ENCODE measurements at places on chromosomes 4 and X. TPM values are rescaled to one million over a fixed set of nuclear protein-coding genes. Genes with fewer than 3 reads are reported as not detected.

Gene CCNB3
- total RNA-seq = not detected

DNA sequence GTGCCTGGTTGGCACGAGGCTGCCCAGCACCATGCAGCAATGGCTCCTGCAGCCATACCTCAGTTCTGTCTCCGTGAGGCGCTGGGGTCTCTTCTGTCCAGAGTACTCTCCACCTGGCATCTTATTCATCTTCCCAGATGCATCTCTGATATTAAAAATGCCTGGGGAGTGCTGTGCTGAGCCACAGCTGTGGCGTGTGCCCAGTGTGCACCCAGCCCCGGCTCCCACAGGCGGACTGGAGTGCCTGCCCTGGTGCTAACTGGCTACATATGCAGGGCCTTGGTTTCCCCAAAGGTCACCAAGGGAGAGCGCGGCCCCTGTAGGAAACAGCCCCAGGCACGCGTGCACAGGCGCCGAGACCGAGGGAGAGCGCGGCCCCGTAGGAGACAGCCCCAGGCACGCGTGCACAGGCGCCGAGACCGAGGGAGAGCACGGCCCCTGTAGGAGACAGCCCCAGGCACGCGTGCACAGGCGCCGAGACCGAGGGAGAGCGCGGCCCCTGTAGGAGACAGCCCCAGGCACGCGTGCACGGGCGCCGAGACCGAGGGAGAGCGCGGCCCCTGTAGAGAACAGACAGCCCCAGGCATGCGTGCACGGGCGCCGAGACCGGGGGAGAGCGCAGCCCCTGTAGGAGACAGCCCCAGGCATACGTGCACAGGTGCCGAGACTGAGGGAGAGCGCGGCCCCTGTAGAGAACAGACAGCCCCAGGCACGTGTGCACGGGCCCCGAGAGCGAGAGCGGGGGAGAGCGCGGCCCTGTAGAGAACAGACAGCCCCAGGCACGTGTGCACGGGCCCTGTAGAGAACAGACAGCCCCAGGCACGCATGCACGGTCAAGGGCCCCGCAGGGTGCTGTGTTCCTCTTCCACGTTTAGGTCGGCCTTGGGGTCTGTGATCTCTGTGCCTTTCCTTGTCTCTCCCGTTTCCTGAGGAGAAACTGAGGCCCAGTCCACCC, 14.5 kb downstream of the TMEM175 start:
- peaks cover 7% of the 10 kb centered on the region for H3K36me3 ChIP-seq
- no peak overlapping the region for H3K4me3 ChIP-seq
- DNase-seq = no peak
- no peak overlapping the region for H3K27ac ChIP-seq
- no peaks in the 10 kb centered on the region for H3K4me1 ChIP-seq

GRCh38 chr4:84780719-84781118, 185.8 kb downstream of the WDFY3 start:
- no peak overlapping the region for H3K4me3 ChIP-seq
- DNase-seq = no peak
- H3K36me3 ChIP-seq = peaks cover 32% of the 10 kb centered on the region
- H3K4me1 ChIP-seq = no peaks in the 10 kb centered on the region
- no peaks in the 10 kb centered on the region for H3K27me3 ChIP-seq

Gene ELF4
- total RNA-seq = 8.6 TPM

DNA sequence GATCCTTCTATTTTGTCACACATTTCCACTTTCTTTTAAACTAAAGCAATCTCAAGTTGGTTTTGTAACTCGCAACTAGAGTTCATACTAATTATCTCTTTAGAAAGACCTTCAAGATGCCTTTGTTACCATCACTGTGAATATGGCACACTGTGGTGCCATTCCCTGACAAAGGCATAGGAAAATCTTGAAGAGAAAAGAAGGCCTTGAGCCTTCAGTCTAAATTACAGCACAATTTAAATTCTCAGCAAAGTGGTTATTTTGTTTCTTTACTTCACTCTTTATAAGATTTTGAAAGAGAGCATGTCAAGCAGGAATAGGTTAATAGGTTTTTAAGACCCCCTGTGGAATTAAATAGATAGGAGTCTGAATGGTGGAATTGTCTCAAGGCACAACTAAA, 89.0 kb upstream of the BANK1 start:
- DNase-seq = no peak
- H3K4me1 ChIP-seq = no peaks in the 10 kb centered on the region
- no peaks in the 10 kb centered on the region for H3K27me3 ChIP-seq
- no peaks in the 10 kb centered on the region for H3K36me3 ChIP-seq

Gene GPR119
- total RNA-seq = not detected

DNA sequence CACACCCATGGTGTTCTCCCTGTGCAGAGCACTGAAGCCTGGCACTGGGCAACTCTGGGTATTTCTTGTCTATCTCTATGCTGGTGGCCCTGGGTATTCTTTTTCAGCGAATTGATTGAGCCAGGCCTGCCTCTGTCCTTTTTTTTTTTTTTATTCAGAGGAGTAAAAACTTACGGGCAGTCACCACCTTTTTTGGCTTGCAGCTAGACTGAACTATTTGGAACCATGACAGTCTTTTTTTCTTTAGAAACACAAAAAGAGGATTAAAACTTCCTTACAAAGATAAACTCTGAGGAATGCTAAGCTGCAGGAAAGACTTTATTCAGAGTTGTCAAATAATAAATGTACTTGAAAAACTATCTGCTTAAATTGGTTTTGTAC, 119.2 kb upstream of the STIM2 start:
- no peak overlapping the region for H3K27ac ChIP-seq
- no peaks in the 10 kb centered on the region for H3K27me3 ChIP-seq
- DNase-seq = no peak
- no peak overlapping the region for H3K4me3 ChIP-seq

DNA sequence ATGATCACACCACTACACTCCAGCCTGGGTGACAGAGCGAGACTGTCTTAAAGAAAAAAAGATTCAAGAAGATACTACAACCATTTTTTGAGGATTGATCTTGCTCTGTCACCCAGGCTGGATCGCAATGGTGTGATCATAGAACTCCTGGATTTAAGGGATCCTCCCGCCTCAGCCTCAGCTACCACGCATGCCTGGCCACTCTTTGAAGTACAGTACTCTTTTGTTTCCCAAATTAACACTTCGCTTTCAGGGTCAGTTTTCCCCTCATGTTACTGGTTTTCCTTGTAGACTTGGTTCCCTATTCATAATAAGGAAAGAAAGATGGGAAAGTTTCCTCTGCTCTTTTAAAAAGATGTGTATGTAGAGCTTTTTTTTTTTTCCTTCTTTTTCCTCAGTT, 34.3 kb downstream of the FHIP1A start:
- H3K27ac ChIP-seq = no peak overlapping the region
- DNase-seq = no peak
- H3K36me3 ChIP-seq = no peaks in the 10 kb centered on the region
- H3K27me3 ChIP-seq = no peaks in the 10 kb centered on the region
- H3K4me1 ChIP-seq = no peaks in the 10 kb centered on the region

Gene AVPR2
- 4.7 TPM for total RNA-seq

DNA sequence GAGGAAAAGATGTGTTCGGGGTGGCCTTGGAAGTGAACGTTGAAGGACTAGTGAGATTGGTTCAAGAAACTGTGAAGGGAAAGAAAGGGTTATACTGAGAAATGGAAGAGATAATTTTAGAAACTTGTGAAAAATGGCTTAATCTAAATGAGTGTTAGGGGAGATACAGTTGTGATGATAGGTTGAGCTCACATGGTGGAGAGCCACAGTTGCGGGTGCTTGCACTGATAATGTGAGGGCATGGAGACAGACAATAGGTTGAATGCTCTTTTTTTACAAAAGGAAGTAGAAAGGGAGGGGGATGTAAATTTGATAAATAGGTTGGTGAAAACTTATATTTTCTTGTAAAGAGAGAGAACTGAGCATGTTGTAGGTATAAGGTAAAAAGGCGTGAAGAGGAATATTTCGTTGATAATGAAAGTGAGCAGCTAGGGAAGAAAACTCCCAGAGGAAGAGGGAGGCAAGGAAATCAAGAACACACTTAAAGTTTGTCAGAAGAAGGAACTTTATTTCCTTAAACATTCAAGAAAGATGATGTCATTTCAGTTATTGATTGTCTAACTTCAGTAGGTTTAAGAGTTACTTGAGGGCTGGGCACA, 8.2 kb downstream of the AREG start:
- no peaks in the 10 kb centered on the region for H3K27me3 ChIP-seq
- no peak overlapping the region for H3K4me3 ChIP-seq
- no peak for DNase-seq
- H3K4me1 ChIP-seq = no peaks in the 10 kb centered on the region

Gene PABPC4L
- 1.3 TPM for total RNA-seq

GRCh38 chr4:48746608-48747362, 33.3 kb downstream of the FRYL start:
- no peak overlapping the region for H3K4me3 ChIP-seq

DNA sequence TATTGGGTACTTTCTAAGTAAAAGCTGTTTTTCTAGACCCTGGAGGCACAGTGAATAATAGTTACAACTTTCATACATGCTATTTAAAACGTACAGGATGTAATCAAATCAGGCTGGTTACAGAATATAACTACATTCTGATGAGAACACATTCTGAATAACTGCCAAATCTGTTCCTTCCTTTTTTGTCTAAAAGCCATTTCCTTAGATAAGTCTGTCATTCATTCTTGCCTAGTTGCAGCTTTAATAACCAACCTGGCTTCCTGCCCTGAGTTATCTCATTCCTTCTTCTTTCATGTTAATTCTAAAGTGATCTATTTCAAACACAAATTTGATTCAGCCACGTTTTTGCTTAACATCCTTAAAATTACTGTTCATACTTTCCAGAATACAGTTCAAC, 189.7 kb upstream of the ITM2A start:
- no peak for DNase-seq
- no peaks in the 10 kb centered on the region for H3K4me1 ChIP-seq
- H3K27ac ChIP-seq = no peak overlapping the region
- no peaks in the 10 kb centered on the region for H3K36me3 ChIP-seq
- H3K4me3 ChIP-seq = no peak overlapping the region
- H3K27me3 ChIP-seq = no peaks in the 10 kb centered on the region

Gene CTAG1A
- not detected for total RNA-seq

Gene TRPC5OS
- total RNA-seq = 0.15 TPM

- no peak overlapping the region for H3K27ac ChIP-seq
- H3K4me1 ChIP-seq = no peaks in the 10 kb centered on the region
- H3K4me3 ChIP-seq = no peak overlapping the region
- no peaks in the 10 kb centered on the region for H3K27me3 ChIP-seq
- H3K36me3 ChIP-seq = peaks cover 37% of the 10 kb centered on the region
- no peak for DNase-seq
Observed at GRCh38 chr4:5799406-5799805, 88.4 kb downstream of the EVC start.

GRCh38 chr4:114263233-114263632, 283.8 kb upstream of the ARSJ start:
- H3K36me3 ChIP-seq = no peaks in the 10 kb centered on the region
- H3K27me3 ChIP-seq = no peaks in the 10 kb centered on the region
- H3K27ac ChIP-seq = no peak overlapping the region
- no peak for DNase-seq

Gene MAGED4B
- total RNA-seq = 3.4 TPM

Gene VEGFC
- total RNA-seq = 6.4 TPM

Gene BMPR1B
- total RNA-seq = 0.82 TPM

Gene GBA3
- not detected for total RNA-seq

Gene LINC00632
- total RNA-seq = 34.1 TPM

Gene TACR3
- total RNA-seq = not detected

Gene NPFFR2
- not detected for total RNA-seq

- no peak overlapping the region for H3K27ac ChIP-seq
- no peak overlapping the region for H3K4me3 ChIP-seq
- no peaks in the 10 kb centered on the region for H3K36me3 ChIP-seq
- DNase-seq = no peak
Observed at GRCh38 chr4:154485127-154485773, 6.3 kb downstream of the DCHS2 start.

Gene PTPN13
- 12.1 TPM for total RNA-seq

DNA sequence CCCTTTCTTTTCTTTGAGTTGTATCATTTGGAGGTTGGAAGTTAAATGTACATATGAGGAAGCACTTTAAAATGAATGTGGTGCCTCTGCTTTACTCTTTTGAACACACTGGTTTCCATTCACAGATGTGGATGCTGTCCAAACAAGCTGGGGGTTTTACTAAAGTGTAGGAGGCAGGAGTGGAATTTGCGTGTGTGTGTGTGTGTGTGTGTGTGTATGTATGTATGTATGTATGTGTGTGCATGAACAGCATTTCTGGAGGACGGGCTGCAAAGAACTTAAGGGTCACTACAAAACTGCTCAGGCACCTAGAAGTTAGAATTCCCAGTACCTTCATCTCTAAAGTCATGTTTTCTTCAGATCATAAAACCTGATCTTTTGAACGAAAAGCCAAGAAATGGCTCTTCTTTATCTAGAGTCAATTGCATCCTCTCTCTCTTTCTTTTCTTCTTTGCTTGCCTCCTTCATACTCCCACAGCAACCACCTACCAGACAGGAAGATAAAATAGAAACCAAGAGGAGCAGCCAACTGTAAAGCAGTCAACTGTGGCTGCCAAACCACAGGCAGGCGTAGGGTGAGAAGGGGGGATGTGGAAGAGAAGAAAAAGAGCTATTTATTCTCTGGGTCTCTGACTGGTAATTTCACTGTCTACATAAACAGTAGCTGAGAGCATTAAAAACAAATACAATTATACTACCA, 177.0 kb upstream of the RASGEF1B start:
- no peaks in the 10 kb centered on the region for H3K36me3 ChIP-seq
- H3K4me3 ChIP-seq = no peak overlapping the region
- DNase-seq = no peak

DNA sequence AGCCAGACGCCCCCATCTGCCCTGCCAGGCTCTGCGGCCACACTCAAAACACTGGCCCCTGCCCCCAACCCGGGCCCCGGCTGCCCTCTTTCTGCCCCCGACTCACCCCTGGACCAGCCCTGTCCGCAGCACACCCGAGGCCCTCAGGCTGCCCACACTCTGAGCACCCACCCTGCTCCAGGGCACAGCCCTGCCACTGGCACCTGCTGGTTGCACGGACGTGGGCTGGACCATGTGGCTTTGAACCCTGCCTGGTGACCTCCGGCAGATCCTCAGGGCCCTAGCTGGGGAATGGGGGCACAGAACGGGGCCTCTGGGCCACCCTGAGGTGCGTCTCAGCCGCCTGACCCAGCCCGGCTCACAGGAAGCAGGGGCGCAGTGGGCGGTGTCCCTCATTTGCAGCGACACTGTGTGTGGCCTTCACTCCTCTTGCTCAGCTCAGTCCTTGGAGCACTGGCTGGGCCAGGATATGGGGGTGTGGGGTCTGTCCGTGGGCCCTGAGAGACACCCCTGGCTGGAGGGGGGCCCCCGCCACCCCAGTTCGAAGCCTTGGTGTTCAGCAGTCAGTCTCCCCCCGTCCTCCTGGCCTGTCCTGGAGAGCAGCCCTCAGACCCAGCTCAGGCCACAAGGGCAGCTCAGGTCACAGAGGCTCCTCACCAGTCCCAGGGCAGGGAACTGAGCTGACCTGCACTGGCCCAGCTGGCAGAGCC, 73.2 kb downstream of the FAM53A start:
- H3K27me3 ChIP-seq = no peaks in the 10 kb centered on the region
- no peak overlapping the region for H3K4me3 ChIP-seq
- DNase-seq = no peak

- H3K4me1 ChIP-seq = no peaks in the 10 kb centered on the region
- H3K36me3 ChIP-seq = peaks cover 22% of the 10 kb centered on the region
- no peak overlapping the region for H3K4me3 ChIP-seq
- no peak for DNase-seq
- H3K27ac ChIP-seq = no peak overlapping the region
Observed at GRCh38 chr4:168678751-168679366, 182.0 kb downstream of the PALLD start.

Gene WDR17
- total RNA-seq = 1.2 TPM
